ENCODE measurements at places on chromosomes 3 and 15. TPM values are rescaled to one million over a fixed set of nuclear protein-coding genes. Genes with fewer than 3 reads are reported as not detected.

RHOV gene
- 4.7 TPM for total RNA-seq

ZNF717 gene
- total RNA-seq, result 2.0 TPM

MLF1 gene
- total RNA-seq, result 27.6 TPM

MYRIP gene
- total RNA-seq, result not detected

SUSD5 gene
- total RNA-seq, result 3.7 TPM

CAND2 gene
- 0.40 TPM for total RNA-seq

CCR3 gene
- not detected for total RNA-seq

CD200 gene
- not detected for total RNA-seq

INTS14 gene
- total RNA-seq, result 45.7 TPM

FNDC3B gene
- total RNA-seq, result 30.4 TPM

GJD2 gene
- total RNA-seq, result not detected

TM4SF4 gene
- total RNA-seq, result 26.5 TPM

ACKR2 gene
- total RNA-seq, result not detected

SLC22A13 gene
- not detected for total RNA-seq

GOLGA8O gene
- total RNA-seq, result 0.13 TPM

MCF2L2 gene
- not detected for total RNA-seq

SNUPN gene
- 35.2 TPM for total RNA-seq

LSAMP gene
- total RNA-seq, result not detected

CADPS gene
- total RNA-seq, result not detected

RPL29 gene
- total RNA-seq, result 1,486 TPM

BNC1 gene
- total RNA-seq, result 0.47 TPM

TNIK gene
- 2.1 TPM for total RNA-seq

Data from A549 treated with RU486 at 1 μM for 4 hours (cell line).